ENCODE measurements at places on chromosomes 4 and X.

- no peak for DNase-seq
Measured at GRCh38 chr4:28228561-28229491, 1368.2 kb downstream of the STIM2 start.

GRCh38 chrX:150365051-150365989, 2.2 kb downstream of the MAMLD1 start:
- DNase-seq, result no peak

DNA sequence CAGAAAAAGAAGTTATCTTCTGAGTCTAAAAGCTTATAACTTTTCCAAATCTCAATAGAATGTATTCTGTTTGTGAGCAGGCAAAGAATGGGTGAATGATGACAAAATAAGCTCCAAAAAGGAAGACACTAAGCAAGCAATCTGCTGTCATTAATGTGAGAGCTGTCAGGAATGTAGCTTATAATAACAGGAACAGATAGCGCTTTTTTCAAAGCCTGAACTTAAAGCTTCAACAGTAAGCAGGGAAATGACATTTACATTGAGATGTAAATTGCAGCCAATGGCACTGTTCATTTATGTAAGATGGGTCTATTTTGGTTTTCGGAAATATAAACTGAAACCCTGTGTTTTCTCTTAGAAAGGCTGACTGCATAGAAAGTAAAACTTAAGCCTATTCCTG, 1005.9 kb downstream of the PDHA2 start:
- DNase-seq, result no peak

DNA sequence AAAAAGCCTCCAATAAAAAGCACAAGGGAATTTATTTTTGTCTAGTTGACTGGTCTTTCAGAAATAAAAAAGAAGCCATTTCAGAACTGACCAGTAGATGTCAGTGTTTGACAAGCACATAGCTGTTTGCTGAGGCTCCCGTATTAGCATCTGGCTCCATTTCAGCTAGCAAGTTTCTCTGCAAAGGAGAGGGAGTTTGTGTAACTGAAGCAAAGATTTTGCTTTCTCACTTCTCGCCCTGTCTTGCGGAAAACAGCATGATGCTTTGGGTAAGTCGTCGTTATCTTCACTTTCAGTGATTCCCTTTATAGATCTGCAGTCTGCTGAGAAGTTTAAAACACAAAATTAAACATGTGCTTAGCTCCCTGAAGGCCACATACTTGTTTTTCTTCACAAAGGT, 85.5 kb downstream of the CT47B1 start:
- no peak for DNase-seq

- DNase-seq, result no peak
Measured at GRCh38 chr4:94419956-94420355, 31.8 kb upstream of the PDLIM5 start.

GRCh38 chrX:131393426-131393825, 104.3 kb upstream of the IGSF1 start:
- DNase-seq, result no peak

GRCh38 chr4:142535009-142535408, 311.1 kb downstream of the INPP4B start:
- no peak for DNase-seq

DNA sequence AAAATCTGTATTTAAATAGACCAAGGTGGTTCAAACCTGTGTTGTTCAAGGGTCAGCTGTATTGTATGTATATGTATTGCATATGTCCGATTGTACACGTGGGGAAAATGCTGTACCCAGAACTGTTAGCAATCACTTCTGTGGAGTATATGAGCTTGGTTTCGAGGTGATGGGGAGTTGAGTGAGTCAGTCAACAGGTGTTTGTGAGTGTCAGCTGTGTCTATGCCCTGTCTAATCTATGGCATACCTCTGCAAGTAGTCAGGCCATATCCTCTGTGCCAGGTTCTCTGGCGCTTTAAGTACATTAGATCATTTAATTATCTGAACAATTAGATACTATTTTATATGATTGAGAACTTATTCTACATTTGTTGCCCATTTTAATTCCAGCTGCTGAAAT, 7.4 kb downstream of the ZRSR2 start:
- DNase-seq, result no peak

- no peak for DNase-seq
Measured at GRCh38 chrX:151151665-151152267, 24.6 kb upstream of the GPR50 start.

- no peak for DNase-seq
Measured at GRCh38 chr4:129254526-129254925, 158.6 kb downstream of the C4orf33 start.

GRCh38 chr4:53582194-53582593, 9.1 kb downstream of the LNX1 start:
- DNase-seq, result no peak

DNA sequence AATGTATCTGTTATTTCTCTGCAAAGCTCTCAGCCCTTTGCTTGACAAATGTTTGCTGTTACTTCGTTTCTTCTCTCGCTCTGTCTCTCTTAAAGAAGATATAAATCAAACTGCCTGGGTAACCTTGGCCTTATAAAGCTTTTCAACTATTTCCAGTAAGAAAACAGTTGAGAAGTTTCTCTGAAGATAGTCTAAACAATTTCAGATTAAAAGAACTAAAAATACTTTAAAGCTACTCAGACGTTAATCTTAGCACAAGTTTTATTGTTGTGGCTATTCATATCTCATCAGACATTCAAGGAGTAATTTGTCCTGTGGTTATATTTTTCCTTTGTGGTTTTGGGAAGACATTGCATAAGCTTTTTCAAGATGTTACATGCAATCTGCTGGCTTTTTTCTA, 22.6 kb downstream of the HOPX start:
- DNase-seq, result no peak
